ENCODE measurements at places on chromosomes 13 and 19. TPM values are rescaled to one million over a fixed set of nuclear protein-coding genes. Genes with fewer than 3 reads are reported as not detected.

DNA sequence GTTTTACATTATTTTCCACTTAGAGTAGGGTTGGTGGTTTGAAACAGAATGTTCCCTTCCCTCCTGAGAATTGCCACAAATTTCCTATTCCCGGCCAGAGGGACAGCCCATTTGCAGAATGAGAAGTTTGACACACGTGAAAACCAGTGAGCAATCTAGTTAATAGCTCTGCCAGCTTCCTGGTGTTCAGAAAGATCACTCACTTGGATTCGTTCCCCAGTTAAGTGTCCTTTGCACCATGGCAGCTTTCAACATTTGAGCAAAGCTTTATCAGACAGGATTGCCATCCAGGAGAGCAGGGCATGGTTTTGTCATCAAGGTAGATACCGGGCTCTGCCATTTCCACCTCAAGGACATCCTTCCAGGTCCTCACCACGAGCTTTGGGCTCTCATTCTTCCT, 28.2 kb downstream of the RASL11A start:
- DNase-seq, result no peak

GRCh38 chr13:28147495-28147894, 9.2 kb downstream of the PAN3 start:
- DNase-seq, result no peak

DNA sequence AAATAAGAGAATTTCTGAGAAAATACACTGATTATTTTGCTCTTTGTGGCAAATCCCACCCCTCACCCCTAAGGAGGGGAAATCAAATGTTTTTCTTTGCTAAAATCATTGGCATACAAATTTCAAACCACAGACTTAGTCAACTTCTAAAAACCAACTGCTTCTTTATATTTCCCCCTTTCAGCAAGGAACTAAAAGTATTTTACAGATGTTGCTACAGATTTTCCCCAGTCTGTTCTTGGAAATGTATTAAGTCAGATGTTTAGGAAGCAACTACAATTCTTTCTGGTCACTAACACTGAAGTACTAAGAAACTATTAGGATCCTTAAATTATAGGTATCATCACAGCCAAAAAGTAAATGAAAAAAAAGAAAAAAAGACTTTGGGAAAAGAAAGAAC, 6.9 kb downstream of the MTMR6 start:
- no peak for DNase-seq

DNA sequence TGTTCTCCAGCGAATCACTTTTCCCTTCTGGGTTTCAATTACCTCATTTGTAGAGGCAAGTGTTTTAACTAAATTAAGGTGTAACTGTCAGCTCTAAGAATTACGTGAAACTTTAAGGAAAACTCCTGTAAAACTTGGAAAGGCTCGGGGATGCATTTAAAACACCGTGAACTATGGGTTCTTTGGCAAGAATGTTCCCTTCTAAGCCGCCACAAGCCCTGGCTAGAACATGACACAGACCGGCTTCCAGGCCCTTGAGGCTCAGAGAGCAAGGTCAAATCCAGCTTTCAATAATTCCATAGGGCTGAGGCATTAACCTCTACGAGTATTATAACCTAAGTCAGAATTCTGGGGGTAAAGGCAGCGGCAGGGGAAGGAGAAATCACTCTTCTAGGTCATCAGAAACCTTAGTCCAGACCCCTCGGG, 685 bp downstream of the VWA8 start:
- peak; percentile 11 for DNase-seq

- DNase-seq, result no peak
Measured at GRCh38 chr19:42542791-42543190, 14.5 kb upstream of the CEACAM1 start.

DNA sequence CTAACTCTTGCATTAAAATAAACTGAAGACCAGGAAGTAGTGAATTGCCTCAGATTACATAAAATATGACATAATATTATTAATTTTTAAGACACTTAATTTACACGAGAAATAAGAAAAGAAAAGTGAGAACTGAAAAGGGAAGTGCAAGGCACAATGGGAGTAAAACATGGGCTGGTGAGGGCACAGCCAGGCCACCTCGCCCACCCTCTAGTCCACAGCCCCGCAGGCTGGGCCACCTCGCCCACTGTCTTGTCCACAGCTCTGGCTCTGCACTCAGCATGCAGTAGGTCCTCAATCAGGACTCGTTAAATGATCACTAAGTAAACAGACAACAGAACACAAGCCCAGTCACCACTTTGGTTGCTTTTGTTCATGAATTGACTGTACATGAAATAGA, 67.8 kb upstream of the ARHGEF7 start:
- no peak for DNase-seq

ZNF837 gene
- 1.6 TPM for total RNA-seq

OSCAR gene
- total RNA-seq, result 0.68 TPM

Data from activated CD8-positive, alpha-beta T cell treated with anti-CD3 and anti-CD28 coated beads for 36 hours (primary cell).